ENCODE measurements at places on chromosomes 6 and 20.

GRCh38 chr6:22041797-22042480 lies 254.9 kb downstream of the PRL start:
- no peak for DNase-seq

DNA sequence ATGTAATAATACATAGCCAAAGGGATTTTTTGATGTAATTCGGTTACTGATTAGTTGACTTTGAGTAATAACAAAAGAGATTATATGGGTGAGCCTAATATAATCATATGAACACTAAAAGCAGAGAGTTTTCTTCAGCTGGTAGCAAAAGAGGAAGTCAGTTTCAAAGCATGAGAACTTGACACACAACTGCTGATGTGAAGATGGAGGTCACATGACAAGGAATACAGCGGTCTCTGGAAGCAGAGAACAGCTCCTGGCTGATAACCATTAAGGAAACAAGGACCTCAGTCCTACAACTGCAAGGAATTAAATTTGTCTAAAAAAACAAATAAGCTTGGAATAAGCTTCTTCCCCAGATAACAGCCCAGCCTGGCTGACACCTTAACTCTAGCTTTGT lies 154.5 kb upstream of the PRND start:
- no peak for DNase-seq

DNA sequence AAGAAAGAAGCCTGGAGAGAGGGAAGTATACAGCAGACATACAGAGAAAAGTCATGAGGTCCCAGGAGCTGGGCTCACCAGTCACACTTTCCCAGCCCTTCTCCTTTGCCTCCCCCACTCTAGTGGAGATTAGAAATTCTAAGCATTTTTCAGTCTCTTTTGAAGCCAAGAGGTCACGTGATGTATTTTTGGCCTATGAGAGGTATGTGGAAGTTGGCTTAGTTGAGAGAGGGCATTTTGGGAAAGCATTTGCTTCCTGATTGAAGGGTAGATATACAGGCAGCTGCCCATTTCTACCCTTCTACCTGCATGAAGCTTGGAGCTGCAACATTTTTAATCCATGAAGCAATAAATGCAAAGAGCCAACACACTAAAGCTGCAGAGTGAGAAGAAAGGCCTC lies 106.0 kb upstream of the TNFAIP3 start:
- no peak for DNase-seq

GRCh38 chr20:21360705-21361104 lies 36.6 kb downstream of the NKX2-4 start:
- no peak for DNase-seq

GRCh38 chr6:2213086-2213485 lies 32.3 kb downstream of the GMDS start:
- no peak for DNase-seq

- no peak for DNase-seq
These were observed 462.5 kb upstream of the BTBD3 start for GRCh38 chr20:11454966-11455799.

- no peak for DNase-seq
These were observed 28.5 kb upstream of the GFOD1 start for GRCh38 chr6:13515912-13516311.

DNA sequence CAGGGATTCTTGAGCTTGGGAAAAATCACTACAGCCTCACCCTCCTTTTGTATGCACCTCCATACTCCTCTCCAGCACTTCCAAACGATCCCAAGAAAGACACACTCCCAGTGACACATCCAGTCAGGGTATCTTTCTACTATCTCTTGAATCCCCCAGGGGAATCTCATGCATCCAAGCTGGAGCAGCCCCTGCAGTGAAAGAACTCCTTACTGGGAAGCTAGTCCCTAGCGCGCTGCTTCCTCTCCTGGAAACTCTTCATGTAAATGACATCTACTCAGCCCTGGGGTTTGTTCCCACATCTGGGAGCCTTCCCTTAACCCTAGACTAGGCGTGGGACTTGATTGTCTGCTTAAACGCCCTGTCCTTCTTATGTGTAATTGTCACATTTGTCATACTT lies 329.1 kb upstream of the QKI start:
- no peak for DNase-seq

DNA sequence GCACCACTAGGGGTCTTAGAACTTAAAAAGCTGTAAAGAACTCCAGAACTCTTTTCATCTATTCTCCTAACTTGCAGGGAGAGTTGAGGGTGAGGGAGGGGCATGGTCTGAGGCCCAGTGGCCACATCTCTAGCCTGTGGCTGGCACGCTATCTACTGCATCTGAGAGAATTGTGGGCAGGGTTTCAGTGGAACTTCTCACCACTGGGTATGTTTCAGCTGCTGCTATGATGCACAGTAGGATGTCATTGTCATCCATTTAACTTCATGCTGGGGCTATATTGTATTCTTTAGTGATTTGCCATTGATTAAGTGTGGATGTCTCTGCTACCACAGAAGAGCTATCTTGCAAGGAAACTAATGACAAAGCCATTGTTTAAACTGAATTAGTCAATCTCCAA lies 4.5 kb downstream of the TMEM14A start:
- DNase-seq, result no peak
